Cerebellum (tissue), 4 donors: ENCODE measurements at places on chromosomes 4 and X.

GRCh38 chr4:3290476-3290875 lies 2.3 kb upstream of the RGS12 start:
- DNase-seq, result peak; percentile 63

DNA sequence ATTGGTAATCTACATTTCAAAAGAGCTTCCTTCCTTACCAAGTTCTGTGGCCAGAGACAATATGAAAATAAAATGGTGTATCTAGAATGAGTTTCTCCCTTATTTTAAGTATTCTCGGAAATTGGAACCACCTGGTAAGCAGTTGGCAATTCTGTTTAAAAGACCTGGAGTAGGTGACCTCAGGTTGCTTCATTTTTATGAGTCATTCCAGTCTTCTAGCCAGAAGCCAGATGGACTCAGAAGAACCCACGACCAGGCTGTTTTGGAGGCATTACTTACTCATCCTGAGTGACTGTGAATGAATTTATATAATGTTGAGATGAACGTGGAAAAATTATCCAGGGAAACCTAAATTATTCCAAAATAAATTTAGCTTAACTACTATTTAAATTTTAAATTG lies 9.1 kb downstream of the BMPR1B start:
- no peak for DNase-seq

GRCh38 chr4:47010912-47011446 lies 17.6 kb upstream of the GABRA4 start:
- DNase-seq, result no peak

- no peak for DNase-seq
Measured at GRCh38 chr4:143085659-143086058, 99.1 kb upstream of the USP38 start.

- DNase-seq, result peak; percentile 8
Measured at GRCh38 chr4:84063619-84064018, 435.5 kb downstream of the NKX6-1 start.

DNA sequence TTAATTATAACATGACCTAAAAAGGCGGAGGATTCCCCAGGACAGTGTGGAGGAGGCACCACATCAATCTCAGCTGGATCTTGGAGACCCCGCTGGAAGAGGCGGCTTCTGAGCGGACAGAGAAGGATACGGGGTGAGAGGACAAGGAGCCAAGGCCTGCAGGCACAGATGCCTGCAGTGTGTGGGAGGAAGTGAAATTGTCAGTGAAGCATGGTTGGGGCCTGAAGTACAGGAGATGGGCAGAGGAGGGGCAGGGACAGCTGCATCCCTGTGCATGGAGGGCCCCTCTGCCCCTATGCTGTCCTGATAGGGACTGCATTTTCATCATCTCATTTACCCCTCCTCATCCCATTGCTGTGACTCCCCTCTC lies 1.7 kb upstream of the SLC2A9 start:
- DNase-seq, result no peak

GRCh38 chr4:137541876-137542646 lies 9.8 kb upstream of the PCDH18 start:
- no peak for DNase-seq
